ENCODE measurements at places on chromosomes 16 and 17.
A peak's percentile ranks its signal among the peaks of the same experiment; 100 is the strongest.

DNA sequence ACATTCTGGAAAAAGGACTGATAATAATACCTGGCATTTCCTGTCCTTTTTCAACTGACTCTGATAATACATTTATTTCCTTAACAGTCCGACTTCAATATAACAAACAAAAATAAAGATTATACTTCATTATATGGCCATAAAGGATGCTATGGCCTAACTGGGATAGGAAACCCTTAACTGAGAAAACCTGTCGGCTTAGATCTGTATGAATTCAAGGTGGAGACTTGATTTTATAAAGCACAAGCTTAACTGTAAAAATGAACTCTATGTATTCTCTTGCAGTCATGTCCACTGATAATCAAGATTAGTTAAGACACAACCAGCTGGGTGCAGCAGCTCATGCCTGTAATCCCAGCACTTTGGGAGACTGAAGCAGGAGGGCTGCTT lies 102.2 kb downstream of the MYO1D start:
- no peak for DNase-seq

DNA sequence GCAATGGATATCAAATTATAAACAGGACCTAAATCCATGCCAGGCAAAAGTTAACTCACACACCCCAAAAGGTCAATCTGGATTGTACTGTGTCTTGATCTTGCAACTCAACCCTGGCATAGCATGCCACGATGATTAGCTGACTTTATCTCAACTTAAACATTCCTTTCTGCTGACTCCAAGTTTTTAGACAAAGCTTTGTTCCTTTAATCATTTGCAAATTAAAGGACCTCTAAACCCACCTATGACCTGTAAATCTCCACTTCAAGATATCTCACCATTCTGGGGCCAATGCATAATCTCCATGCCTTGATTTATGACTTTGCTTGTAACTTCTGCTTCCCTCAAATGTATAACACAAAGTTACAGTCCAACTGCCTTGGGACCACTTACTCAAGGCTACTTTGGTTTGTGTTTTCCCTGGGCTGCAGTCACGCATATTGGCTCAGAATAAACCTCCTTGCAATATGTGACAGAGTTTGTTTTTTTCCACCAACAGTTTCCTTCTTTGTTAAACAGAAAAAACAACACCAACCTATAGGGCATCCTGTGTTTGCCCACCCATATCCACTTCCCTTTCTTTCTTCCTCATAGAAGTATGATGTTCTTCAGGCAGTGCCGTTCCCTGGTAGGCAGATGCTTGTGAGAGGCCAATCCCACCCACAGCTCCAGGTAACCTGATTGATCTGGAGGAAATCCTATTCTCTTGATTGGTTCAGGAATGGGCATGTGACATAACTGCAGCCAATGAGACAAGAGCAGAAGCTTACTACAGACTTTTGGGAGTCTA lies 390.6 kb upstream of the ERCC4 start:
- DNase-seq: no peak

DNA sequence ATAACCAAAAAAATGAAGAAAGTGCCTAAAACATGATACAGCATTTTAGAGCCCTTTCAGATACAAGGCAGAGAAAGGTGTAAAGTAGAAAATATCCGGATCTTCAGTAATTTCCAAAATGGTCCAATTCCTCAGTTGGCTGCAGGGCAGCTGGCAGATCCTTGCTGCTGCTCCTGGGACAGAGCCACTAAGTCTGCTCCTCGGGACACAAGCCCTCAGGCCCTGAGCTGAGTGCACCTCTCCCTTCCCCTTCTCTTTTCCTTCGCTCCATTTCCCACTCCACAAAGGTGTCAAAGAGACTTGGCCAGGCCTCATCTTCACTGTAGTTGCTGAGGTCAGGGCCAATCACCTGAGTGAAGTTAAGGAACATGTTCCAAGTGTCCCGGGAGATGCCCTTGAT lies 40.5 kb downstream of the DCUN1D3 start:
- no peak for DNase-seq

GRCh38 chr16:80656711-80657150 lies 115.9 kb downstream of the DYNLRB2 start:
- no peak for DNase-seq

DNA sequence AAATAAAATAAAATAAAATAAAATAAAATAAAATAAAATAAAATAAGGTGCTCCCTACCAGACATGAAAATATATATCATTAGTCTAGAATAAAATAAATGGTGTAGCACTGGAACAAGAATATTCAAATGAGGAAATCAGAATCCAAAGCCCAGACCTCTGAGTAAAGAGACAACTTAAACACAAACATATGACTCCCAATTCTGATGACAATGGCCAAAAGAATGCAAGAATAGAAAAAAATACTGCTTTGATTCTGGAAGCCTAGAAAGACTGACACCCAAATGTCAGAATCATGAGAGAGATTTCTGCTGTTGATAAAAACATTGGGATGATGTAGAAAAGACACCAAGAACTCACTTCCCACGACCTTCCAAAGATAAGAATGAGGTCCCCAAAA lies 27.9 kb downstream of the MYOCD start:
- peak; percentile 71 for DNase-seq

GRCh38 chr16:1825864-1826690 lies 548 bp downstream of the HAGH start:
- peak; percentile 80 for DNase-seq
